Stimulated activated CD8-positive, alpha-beta memory T cell treated with anti-CD3 and anti-CD28 coated beads, Interleukin-7, amount 100 ng/mL, for 48 hours (primary cell): ENCODE measurements at places on chromosomes 16 and 17.
A peak's percentile ranks its signal among the peaks of the same experiment; 100 is the strongest.

DNA sequence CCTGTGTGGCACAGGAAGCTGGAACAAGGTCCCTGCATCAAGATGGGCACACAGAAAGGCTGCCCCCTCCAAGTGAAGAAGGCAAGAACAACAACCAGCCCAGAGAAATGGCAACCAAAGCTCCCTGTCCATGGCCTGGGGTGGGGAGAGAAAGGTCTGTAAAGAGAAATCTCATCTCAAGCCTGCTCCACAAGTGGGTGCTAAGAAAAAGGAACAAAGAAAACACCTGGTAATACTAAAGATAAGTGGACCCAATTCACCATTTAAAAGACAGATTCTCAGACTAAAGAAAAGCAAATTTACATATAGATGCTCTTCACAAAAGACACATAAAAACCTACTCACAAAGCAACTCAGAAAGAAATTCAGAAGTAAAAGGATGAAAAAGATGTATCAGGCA, 107.4 kb downstream of the PARN start:
- DNase-seq = no peak

DNA sequence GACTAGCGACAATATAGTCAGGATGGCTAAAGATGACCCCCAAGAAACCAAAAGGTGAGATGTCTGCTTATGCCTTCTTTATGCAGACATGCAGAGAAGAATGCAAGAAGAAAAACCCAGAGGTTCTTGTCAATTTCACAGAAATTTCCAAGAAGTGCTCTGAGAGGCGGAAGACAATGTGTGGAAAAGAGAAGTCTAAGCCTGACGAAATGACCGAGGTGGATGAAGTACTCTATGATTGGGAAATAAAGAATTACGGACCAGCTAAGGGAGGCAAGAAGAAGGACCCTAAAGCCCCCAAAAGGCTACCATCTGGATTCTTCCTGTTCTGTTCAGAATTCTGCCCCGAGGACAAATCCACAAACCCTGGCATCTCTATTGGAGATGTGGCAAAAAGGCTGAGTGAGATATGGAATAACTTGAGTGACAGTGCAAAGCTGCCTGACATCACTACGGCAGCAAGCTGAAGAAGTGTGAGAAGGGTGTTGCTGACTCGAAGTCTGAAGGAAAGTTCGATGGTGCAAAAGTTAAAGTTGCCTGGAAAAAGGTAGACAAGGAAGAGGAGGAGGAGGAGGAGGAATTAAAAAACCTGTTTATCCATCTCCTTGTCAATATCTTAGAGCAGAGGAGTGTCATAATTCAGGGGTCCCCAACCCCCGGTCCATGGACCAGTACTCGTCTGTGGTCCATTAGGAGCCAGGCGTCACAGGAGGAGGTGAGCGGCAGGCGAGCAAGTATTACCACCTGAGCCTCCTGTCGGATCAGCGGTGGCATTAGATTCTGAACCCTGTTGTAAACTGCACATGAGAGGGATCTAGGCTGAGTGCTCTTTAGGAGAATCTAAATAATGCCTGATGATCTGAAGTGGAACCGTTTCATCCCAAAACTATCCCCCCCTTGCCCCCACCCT, 25.1 kb upstream of the ADGRG1 start:
- no peak for DNase-seq

DNA sequence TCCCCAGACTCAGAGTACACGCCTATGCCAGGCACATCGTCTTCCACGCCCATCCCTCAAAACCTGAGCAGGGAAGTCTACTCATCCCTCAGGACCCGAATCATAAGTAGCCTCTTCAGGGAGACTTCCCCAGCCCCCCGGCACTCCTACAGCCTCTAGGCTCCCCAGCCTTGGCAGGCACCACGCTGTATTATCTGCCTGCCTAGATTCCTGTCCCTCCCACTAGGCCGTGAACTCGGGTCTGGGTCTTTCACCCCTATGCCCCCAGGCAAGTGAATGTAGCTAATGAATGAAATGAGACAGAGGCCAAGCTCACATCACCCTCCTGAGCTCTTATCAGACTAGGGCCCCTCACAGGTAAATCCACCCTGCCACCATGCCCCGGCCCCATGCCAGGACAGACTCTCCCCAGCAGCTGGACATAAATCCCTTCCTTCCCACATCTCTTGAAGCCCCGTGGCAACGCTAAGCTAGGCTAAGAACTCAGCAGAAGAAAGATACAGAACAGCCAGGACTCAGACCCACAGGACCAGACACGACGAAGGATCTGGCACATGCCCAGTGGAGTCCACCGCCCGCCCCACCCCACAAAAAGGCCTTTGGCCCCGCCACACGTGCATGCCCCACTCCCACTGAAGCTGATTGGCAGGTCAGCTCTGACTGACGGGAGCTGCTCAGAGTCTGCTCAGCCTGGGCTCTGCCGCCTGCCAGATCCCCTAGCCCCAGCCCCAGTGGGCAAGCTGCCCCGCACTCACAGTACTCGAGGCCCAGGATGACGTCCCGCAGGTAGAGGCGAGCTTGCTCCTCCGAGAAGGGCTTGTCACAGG, 13.0 kb downstream of the CAMKK1 start:
- DNase-seq = no peak

DNA sequence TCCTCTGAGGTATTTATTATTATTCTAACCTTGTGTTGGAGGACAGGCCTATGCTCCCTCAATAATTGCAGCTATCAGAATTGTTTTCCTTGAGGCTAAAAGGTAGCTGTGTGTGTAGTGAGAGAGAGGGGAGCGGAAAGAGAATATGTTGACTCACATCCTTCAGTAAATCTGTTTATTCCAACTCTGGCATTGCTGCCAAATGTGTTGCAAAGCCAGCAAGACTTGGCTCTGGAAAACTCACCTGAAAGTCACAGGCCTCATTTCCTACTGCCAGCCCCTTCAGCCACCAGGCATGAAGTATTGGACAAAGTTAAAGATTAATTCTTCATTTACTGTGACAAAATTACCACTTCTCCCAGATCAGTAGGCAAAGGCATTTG, 9.6 kb downstream of the CA10 start:
- no peak for DNase-seq

- peak; percentile 3 for DNase-seq
Measured at GRCh38 chr17:82648742-82649331, 593 bp upstream of the WDR45B start.

GRCh38 chr17:12431188-12431587, 234.5 kb upstream of the MYOCD start:
- no peak for DNase-seq

DNA sequence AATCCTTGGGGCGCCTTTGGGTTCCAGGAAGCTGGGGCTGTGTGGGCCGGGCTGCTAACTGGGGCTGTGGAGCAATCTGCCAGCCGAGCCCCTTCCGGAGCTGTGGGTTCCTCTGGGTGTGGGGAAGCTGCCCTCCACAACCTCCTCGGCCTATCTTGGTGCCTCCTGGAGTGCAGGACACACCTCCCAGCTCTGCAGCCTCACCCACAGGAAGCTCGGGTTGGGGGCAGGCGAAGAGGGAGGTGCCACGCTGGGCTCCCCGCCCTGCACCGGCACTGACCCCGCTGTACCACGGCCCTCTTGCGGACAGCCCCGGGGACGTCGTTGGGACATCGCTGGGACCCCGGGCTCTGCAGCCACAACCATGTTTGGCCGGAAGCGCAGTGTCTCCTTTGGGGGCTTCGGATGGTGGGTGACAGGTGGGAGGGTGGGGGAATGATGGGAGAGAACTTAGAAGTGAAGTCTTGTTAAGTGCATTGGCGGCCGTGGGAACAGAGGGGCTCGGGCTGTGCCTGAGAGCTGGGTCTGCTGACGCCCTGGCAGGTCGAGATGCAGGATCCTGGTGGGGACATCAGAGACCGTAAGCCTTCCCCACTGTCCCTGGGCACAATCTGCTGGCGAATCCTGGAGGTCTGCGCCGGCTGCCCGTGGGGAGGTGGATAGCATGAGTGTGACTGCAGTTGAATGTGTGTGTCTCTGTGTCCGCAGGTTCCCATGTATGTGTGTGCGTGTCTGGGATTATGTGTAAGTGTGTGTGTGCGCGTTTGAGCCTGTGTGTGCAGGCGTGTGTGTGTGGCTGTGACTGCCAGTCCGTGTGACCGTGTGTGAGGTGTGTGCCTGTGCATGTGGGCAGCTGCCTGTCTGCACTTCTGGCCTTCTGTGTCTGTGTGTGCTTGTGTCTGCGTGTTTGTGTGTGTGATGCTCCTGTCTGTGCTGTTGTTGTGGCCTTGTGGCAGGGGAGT, at the start of gene RAP1GAP2:
Gene RAP1GAP2, plus strand, starts transcription at position 275 of the 962 bp plus-strand sequence. Its CDS starts 90 bp downstream, at position 365.
- DNase-seq = peak; percentile 18

DNA sequence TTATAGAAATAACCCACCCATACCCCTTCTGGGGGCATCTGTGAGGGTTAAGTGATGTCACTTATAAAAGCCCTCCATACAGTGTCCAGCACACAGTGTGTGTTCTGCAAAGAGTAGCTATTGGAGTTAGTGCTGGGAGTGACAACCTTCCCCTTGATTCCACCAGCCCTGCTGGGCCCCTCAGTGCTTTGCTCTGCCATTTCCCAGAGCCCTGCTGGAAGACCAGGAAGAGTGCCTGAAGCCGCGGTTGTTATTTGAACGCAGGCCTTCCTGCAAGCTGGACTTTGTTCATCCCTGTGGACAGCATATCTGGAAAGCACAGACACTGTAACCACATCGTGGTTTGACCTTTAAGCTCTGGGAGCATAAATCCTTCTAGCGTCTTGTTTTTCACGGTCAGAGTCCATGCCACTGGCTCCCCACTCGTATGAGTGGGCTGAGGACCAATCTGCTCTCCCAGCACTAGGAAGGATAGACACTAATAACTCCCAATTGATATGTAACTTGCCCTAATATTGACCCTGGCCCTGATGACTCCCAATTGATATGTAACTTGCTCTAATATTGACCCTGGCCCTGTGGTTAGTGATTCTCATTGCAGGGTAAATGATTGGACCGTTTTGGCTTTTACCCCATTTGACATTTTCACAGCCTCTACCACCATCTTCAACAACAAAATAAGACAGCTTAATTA, 297.1 kb upstream of the MAF start:
- no peak for DNase-seq

DNA sequence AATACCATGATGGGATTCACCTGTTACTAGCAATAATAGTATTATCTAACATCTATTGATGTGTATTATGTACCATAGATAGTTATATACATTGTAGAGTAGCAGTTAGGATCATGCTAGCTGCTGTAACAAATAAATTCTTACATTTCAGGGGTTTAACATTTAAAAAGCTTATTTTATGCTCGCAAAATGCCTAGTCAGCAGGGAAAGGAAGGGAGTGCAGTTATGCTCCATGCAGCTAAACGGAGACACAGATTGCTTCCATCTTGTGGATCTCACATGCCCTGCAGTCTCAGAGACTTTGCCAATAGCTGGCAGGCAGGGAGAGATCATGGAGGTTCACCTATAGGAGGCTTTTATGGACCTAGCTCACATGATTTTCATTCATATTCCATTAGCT, 364.1 kb downstream of the TOX3 start:
- DNase-seq = no peak

GRCh38 chr16:23293016-23293415, 9.1 kb upstream of the SCNN1B start:
- no peak for DNase-seq

DNA sequence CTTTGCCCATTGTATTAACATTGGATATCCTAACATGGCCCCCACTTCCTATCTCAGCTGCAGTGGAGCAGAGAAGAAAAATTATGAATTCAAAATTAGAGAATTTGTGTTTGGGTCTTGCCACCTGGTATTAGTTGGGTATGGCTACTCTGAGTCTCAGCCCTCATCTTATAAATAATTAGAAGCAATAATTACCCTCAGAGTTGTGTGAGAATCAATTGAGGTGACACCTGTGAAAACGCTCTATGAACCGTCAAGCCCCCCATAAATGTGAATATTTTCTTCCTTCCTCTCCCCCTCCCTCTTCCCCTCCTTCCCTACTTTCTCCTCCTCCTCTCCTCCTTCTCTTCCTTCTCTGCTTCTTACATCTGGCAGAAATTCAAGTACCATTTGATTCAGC, 8.9 kb upstream of the TOB1 start:
- no peak for DNase-seq

- no peak for DNase-seq
Measured at GRCh38 chr17:45325810-45326209, 9.0 kb upstream of the MAP3K14 start.

GRCh38 chr17:40219594-40220338, 662 bp downstream of the WIPF2 start:
- peak; percentile 5 for DNase-seq
